ENCODE measurements at places on chromosomes 4 and X.

- DNase-seq, result no peak
Measured at GRCh38 chr4:61590881-61591280, 390.8 kb downstream of the ADGRL3 start.

DNA sequence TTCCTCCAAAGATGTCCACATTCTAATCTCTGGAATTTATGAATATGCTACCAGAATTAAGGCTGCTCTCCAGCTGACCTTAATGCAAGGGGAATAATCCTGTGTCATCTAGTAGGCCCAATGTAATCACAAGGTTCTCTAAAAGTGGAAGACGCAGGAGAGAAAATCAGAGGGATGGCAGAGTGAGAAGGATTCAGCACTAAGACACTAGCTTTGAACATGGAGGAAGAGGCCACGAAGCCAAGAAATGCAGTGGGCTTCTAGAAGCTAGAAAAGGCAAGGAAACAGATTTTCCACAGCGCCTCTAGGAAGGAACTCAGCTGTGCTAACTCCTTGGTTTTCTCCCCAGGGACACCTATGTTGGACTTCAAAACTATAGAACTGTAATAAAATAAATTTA, 240.7 kb upstream of the TRAM1L1 start:
- DNase-seq, result no peak

- DNase-seq, result no peak
Measured at GRCh38 chr4:188680004-188680666, 540.9 kb downstream of the TRIML1 start.

DNA sequence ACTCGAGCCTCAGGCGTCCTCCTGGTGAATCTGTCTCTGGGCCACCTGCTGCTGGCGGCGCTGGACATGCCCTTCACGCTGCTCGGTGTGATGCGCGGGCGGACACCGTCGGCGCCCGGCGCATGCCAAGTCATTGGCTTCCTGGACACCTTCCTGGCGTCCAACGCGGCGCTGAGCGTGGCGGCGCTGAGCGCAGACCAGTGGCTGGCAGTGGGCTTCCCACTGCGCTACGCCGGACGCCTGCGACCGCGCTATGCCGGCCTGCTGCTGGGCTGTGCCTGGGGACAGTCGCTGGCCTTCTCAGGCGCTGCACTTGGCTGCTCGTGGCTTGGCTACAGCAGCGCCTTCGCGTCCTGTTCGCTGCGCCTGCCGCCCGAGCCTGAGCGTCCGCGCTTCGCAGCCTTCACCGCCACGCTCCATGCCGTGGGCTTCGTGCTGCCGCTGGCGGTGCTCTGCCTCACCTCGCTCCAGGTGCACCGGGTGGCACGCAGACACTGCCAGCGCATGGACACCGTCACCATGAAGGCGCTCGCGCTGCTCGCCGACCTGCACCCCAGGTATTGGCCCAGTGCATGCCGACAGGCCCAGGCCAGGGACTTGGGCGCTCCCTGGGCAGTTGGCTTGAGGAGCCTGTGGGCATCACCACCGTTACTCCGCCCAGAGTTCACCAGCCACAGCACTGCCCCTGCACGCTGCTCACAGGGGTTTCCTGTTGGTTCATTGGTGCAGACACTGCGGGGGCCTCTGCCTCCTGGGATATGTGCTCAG, 1.1 kb downstream of the GPR78 start:
- DNase-seq, result no peak

DNA sequence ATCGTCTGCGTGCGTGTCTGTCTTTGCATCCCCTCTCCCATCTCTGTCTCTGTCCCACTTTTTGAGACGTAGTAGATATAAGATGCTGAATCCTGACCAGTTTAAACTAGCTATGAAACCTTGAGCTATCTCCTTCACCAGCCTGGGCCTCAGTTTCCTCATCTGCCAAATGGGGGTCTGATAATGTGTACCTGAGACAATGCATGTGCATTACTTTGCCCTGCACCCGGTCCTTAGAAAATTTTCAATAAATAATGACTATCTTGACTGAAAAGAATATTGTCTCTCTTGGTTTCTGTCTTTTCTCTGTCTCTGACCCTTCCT, 602 bp downstream of the KANTR start:
- no peak for DNase-seq

Measured in stimulated activated CD8-positive, alpha-beta memory T cell treated with anti-CD3 and anti-CD28 coated beads, Interleukin-7, amount 100 ng/mL, for 1 hour (primary cell).